T-helper 22 cell (primary cell): ENCODE measurements at places on chromosomes 7 and 10.

DNA sequence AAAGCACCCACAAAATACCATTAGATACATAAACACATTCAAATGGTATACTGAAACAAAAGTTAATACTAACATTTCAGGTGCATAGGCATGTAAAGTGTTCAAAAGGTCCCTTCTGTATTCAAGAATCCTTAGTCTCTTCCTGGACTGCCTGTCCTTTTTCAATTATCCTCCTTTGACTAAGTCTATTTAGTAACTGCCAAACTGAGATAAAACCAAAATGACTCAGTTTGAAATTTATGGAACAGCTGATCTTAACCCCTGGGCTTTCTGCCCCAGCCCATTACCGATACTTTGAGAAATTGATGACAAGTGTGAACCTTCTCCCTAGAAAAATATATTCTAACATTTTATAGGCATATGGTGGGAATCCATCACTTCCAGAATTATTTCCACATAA lies 5.4 kb downstream of the EPC1 start:
- no peak for DNase-seq

GRCh38 chr10:31318382-31318853 lies 598 bp upstream of the ZEB1 start:
- DNase-seq = peak; percentile 64

DNA sequence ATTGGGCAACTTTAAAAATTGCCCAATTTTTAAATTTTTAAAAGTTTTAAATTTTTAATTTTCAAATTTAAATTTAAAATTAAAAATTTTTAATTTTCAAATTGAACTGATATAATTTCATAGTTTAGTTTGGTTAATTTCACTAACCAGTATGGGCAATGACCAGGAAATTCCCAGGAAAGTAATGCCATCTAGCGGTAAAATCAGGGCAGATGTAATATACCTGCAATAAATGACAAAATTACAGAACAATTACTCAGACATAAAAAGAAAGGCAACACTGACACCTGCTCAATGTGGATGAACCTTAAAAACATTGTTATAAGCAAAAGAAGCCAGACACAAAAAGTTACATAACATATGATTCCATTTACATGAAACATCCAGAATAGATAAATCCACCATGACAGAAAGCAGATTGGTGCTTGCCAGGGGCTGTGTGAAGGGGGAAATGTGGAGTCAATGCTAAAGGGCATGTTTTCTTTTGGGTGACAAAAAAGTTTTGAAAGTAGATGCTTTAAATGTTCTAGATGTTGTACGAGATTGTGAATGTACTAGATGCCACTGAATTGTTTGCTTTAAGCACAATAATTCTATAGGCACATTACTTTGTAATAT lies 28.6 kb upstream of the SLC16A12 start:
- DNase-seq = no peak

- DNase-seq = no peak
Observed at GRCh38 chr10:33073641-33074415, 115.8 kb upstream of the ITGB1 start.

GRCh38 chr7:37405603-37406122 lies 43.0 kb downstream of the ELMO1 start:
- DNase-seq = no peak

DNA sequence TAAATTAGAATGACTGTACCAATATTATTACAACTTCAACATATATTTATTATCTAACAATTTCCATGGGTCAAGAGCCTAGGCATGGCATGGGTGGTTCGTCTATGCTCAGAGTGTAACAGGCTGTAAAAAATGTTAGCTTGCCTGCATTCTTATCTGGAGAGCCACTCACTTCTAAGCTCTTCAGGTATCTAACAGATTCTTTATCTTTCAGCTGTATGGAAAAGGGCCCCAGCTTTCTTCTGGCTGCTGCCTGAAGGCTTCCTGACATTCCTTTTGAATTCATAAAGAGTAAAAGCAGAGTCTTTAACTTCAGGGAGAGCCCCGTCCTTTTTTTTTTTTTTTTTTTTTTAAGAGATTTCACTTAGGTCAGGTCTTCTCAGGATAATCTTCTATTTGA lies 648.8 kb downstream of the NXPH1 start:
- no peak for DNase-seq

GRCh38 chr7:491292-491957 lies 28.2 kb downstream of the PDGFA start:
- no peak for DNase-seq

DNA sequence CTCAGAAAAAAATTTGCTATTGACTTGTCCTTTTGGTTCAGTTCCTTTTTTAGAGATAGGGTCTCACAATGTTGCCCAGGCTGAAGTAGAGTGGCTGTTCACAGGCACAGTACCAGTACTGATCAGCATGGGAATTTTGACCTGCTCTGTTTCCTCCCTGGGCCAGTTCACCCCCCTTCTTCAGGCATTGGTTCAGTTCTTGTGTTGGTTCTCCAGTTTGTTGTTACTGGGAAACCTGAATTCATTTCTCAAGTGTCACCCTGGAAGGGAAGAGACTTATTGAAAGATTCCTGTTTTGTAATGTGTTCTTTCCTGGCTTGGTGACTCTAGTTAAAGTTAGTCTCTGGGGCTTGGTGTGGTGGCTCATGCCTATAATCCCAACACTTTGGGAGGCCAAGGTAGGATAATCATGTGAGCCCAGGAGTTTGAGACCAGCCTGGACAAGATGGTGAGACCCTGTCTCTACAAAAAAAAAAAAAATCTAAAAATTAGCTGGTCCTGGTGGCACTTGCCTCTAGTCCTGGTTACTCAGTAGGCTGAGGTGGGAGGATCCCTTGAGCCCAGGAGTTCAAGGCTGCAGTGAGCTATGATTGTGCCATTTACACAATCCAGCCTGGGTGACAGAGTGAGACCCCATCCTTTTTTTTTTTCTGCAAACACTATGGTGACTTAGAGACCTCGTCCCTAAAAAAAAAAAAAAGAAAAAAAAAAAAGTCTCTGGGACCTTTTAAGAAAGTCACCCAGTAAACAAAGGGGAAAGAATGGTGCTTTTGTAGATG lies 52.7 kb downstream of the CNNM2 start:
- no peak for DNase-seq

- DNase-seq = no peak
Observed at GRCh38 chr10:70212879-70213278, 20.4 kb downstream of the PPA1 start.

- DNase-seq = no peak
Observed at GRCh38 chr7:12635830-12636229, 51.6 kb upstream of the ARL4A start.

GRCh38 chr7:123637203-123637602 lies 18.5 kb upstream of the LMOD2 start:
- no peak for DNase-seq

GRCh38 chr10:97087296-97087695 lies 98.5 kb downstream of the SLIT1 start:
- no peak for DNase-seq

GRCh38 chr10:114869520-114869892 lies 47.9 kb downstream of the FHIP2A start:
- DNase-seq = no peak

DNA sequence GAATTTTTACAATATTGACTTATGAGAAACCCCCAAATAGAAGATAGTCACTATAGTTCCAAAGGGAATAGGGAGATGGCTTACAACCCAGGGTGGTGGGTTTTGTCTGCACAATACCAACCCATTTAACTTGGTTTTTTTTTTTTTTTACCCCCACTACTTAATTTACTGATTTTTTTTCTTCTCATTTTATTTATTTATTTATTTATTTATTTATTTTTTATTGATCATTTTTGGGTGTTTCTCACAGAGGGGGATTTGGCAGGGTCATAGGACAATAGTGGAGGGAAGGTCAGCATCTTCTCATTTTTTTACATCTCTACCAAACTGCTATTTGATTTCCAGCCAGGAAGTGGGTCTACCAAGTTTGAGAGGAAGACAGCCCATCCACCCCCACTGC lies 77.9 kb downstream of the FAM204A start:
- DNase-seq = no peak

DNA sequence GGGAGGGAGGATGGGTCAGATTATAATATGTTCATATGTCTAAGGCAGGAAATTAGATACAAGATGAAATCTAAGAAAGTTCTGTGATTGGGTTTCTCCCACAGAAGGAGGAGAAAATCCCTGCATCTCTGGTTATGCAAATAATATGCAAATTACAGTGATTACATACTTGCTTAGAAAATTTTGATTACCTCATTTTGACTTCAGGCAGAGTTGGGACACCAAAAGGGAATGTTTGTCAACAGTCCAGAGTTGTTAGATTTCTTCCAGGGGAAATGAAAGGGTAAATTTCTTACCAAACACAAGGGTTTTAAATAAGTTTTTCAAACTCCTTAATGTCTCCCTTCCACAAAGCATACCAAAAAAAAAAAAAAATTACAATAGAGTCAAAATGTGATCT lies 101.4 kb upstream of the STEAP1B start:
- DNase-seq = no peak

DNA sequence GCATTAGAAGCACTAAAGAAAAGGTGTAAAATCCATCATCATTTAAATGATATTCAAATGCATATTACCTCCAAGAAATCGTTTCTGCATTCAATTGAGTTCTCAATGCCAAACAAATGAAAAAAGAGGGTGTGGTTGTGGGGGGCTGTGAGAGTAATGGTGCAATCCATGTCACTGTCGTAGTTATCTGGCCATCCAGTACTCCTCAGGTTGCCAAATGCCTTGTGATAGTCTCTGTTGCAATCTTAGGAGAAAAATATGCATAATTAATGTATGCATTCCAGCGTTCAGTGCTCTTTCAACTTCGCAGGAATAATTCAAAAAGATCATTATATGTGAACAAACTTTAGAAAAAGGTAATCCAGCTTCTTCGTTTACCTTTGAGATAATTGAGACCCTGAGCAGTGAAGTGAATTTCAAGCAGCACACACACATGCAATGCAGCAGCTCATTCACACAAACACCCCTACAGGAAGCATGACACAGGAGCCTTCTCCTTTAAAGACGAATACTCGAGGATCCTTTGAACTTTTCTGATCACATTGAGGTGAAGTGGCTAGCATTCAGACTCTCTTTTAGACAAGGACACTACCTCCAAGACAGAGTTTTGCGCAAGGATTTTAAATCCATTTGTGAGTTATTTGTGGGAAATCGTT lies 73.4 kb downstream of the OR13A1 start:
- no peak for DNase-seq
